Amygdala (tissue), 56 donors: ENCODE measurements at places on chromosomes 11 and 22.

DNA sequence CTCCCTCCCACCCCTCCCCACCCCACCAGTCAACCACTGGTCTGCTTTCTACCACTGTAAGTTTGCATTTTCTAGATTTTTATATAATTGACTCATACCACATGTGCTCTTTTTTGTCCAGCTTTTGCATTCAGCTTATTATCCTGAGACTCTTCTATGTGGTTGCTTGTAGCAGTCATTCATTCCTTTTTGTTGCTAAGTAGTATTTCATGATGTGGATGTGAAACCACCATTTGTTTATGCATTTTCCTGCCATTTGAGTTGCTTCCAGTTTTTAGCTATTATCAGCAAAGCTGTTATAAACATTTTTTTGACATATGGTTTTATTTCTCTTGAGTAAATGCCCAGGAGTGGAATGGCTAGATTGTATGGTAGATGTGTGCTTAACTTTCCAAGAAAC, 77.0 kb upstream of the FGF3 start:
- no peak for DNase-seq

GRCh38 chr11:120410622-120411380, 74.6 kb downstream of the ARHGEF12 start:
- DNase-seq: no peak

- DNase-seq: no peak
Measured at GRCh38 chr11:12174477-12175143, 64.2 kb downstream of the MICAL2 start.

DNA sequence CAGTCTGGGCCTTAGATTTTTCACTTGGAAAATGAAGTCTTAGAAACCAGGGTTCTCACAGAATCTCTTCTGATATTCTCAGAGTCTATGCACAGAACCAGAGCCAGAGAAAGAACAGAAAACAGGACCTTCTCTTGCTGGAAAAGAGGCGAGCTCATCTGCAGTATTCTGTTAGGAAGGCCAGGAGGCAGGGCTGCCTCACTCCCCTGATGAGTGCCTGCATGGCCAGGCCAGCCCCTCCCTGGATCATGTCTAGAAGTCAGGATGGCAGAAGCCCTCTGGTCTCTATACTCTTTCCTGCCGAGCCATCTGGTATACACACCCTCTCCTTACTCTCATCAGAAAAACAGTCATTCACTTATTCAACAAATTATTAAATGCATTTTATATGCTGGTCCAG, 723 bp downstream of the OR51M1 start:
- DNase-seq: no peak

GRCh38 chr11:65393513-65394079, 7.2 kb downstream of the FRMD8 start:
- no peak for DNase-seq

- DNase-seq: no peak
Measured at GRCh38 chr22:43218786-43219185, 31.9 kb upstream of the TTLL12 start.

- no peak for DNase-seq
Measured at GRCh38 chr11:92962446-92962845, 7.0 kb upstream of the MTNR1B start.

GRCh38 chr22:46691571-46691970, 46.5 kb downstream of the CERK start:
- DNase-seq: no peak

DNA sequence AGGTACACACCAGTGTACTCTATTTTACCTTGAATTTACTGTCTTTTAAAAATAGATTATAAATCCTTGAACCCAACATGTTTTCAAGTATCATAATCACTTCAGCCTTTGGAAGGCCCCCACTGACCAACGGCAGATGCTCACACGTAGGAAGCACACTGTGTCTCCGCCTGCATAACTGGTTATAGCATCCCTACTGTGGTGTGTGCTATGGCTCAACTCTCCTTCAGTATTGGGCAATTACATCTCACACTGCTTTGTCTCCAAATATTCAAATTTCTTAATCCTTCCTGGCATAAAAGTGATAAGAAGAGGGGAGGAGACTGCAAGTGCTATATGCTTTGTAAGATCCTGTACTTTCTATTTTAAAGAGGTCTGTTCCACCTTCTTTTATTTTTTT, 165.7 kb downstream of the CADM1 start:
- DNase-seq: no peak

GRCh38 chr11:130882138-130882551, 34.1 kb downstream of the SNX19 start:
- DNase-seq: no peak

- no peak for DNase-seq
Measured at GRCh38 chr11:12356944-12357655, 20.3 kb upstream of the PARVA start.

- DNase-seq: no peak
Measured at GRCh38 chr22:43090130-43090789, 1.1 kb upstream of the TTLL1 start.

DNA sequence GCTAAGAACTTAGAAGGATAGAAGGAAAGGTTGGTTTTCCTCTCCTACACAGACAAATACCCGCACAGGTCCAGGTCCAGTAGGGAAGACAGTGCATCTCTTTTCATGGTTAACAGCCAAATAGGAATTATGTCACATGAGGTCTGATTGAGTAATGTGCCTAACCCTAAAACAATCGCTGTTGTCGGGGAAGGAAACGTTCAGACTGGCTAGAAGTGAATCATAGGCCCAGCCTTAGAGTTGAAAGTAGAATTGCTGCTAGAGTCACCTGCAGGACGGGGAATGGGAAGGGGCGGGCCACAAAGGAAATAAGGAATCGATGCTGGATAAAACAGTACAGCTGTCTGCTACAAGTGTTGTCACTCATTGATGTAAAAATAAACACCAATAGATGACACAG, 12.4 kb upstream of the HTATIP2 start:
- no peak for DNase-seq

- DNase-seq: no peak
Measured at GRCh38 chr11:71443736-71444445, 4.3 kb downstream of the DHCR7 start.

DNA sequence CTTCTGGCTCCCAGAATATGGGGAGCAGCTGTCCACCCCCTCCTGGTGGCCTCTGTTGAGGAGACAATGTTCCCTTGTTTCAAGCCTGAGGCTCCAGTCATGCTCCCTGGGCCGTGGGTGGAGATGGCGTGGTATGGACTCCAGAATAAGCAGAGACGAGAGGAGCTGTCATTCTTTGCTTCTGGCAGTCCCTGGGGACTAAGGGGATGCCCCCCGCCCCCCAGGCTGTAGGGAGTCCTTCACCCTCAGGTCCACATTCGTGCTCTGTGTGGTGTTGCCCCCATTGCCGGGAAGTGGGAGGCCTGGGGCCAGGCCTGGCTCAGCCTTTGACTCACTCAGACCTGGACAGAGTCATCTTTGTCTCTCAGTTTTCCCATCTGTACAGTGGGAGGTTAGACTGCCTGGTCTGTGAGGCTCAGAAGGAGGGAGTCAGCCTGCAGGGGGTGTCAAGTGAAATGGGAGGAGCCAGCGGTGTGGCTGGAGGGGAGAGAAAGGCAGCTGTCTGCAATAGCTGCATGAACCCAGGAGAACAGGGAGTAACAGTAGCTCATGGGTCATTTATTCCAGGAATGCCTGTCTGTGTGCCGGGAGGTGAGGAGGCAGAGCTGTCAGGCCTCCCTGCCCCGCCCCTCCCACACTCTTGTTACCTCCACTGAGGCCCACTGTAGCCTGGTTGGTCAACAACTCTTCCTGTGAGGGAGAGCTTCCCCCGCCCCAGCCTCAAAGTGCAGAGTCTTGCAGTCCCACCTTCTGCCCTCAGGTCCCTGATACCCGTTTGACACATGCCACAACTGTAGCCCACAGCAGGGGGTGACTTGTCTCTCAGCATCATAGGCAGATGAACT, 6.3 kb downstream of the ARHGEF17 start:
- peak; percentile 60 for DNase-seq

- DNase-seq: no peak
Measured at GRCh38 chr11:117127171-117127901, 16.8 kb upstream of the PAFAH1B2 start.

DNA sequence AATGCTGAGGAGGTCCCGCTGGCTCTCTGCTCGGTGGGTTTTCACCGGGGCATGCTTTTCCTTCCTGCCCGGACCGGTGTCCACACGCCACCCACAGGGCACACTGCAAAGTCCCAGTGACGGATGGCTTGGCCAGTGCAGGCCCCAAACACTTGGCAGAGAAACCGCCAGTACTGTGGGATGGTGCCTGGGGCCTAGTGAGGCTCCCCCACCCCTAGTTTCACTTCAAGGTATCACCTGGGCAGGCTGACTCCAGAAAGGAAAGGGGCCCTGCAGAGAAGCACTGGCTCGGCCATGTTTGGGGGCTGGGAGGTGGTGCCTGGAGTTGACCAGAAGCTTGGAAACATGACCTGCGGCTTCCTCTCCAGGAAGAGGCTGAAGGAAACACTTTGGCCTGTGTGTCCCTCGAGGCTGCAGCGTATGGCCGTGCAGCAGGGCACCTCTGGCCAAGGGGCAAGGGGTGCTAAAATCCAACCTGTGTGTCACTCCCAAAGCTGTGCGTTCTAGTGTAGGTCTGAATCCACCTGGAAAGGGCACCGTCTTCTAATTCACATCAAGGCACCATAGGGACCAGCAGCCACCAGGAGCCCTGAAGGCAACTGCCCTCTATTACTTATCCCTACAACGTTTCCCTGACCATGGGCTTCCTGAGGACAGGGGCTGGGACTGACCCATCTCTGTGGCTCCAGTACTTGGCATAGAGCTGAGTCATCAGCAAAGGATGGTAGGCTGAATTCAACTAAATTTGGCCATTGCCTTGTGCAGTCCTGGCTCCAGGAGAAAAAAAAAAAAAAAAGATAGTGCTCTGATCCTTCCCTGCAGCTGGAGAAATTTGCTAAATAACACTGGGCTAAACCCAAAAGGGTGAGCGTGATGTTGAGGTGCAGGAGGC, 22.6 kb downstream of the TPBGL start:
- DNase-seq: no peak

DNA sequence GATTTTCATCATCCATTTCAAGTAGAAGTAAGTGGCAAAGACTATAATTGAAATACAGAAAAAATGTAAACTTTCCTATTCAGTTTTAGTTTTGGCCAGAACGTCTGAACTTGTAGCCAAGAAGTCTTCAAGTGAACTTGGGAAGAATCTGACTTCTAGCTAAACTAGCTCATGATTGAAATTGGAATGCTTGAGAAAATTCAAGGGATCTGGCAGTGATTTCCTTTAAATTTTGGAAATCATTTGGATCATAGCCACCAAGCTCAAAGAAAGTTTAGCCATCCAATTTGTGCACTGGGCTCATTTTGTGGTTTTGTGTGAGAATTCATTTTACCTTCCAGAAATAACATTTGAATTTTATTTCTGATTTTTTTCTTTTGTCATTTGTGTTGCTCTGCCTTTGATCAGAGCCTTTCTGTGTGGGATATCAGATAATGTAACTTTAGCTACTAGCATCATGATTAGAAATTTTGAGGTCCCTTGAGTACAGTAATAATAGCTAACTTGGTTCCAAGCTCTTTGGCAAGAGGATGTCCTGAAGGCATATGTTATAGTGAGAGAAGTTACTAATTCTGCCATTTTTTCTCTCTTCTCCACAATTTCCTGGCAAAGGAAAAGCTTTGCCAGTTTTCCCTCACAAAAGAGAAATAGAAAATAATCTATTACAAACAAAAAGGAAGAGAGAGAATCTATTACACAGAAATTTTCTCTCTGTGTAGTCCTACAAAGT, 2123.7 kb upstream of the RAG2 start:
- DNase-seq: no peak

- no peak for DNase-seq
Measured at GRCh38 chr22:16955081-16955480, 52.9 kb downstream of the GAB4 start.

DNA sequence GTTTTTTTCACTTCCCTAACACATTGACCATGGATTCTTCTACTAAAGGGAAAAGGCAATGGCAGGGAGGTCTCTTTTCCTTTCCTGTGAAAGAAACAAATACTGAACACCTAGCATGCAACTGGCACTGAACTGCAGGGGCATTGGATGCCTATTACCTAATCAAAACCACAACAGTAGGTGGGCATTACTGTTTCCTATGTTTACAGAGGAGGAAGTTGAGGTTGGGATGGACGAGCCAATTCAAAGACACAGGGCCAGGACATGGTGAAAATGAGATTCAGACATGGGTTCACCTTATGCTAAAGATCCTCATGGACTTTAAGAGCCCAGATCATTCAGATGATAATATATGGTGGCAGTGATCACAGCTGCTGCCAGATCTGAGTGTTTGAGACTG, 407.0 kb downstream of the MIAT start:
- no peak for DNase-seq

- DNase-seq: no peak
Measured at GRCh38 chr22:32712644-32713355, 88.7 kb upstream of the TIMP3 start.

DNA sequence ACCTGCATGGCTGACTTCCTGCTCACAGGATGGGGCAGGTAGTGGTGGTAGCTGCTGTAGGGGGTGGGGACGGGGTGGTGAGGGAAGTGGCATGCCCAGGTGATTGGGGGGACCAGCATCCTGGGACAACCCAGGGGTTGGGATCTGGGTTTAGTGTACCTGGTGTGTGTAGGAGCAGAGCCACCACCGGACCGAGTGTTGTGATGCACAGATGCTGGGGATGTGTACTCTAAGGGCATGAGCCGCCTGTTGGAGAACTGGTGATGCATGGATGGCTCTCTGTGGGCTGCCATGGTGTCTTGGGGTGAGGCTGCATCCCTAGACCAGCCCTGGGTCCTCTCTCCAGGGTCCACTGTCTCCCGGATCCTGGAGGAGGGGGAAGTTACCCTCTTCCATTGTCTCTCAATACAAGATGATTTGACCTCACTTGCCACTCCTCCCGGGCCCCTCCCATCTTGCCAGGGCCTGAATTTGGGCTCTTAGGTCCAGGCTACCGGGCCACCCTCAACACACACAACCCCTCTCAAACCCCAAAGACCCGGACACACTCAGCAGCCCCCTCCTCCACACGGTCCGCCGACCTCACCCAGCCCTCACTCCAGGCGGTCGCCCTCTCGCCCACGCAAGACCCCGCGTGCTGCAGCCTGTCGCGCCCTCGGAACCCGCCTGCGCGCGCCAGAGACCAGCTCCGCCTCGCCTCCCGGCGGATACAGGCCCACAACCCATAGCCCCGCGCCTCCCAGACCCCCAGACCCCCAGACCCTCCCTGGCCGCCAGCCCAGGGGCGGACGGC, 619 bp downstream of the LRRC75B start:
- DNase-seq: no peak

DNA sequence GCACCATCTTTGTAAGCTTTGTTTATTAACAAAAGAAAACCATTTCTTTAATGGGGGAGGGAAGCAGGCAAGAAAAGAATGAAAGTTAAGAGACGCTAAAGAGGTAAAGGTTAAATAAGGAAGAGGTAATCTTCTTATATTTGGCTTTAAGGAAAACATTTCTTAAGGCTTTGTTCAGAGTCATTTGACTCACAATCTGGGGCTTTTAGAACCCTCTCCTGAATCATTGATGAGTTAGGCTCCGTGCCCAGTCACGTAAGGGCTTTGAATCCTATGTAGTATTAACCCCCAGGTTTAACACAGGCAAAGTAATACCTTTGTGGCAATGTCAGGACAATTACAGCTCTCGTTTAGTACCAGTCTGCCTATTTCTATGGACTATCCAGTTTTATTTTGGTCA, 26.1 kb downstream of the MADD start:
- no peak for DNase-seq

- no peak for DNase-seq
Measured at GRCh38 chr22:47187176-47187957, 424.9 kb downstream of the TBC1D22A start.

GRCh38 chr11:128282053-128282452, 305.3 kb downstream of the ETS1 start:
- no peak for DNase-seq

GRCh38 chr11:59755701-59756557, 753 bp downstream of the STX3 start:
- peak; percentile 18 for DNase-seq

- DNase-seq: no peak
Measured at GRCh38 chr22:20953668-20954500, 13.2 kb upstream of the AIFM3 start.
